ENCODE measurements at places on chromosomes 4 and X. TPM values are rescaled to one million over a fixed set of nuclear protein-coding genes. Genes with fewer than 3 reads are reported as not detected.

GRCh38 chr4:26080870-26081628, 167.0 kb downstream of the SMIM20 start:
- no peak for DNase-seq
- H3K4me1 ChIP-seq: peaks cover 89% of the 10 kb centered on the region
- H3K27me3 ChIP-seq: peaks cover 10% of the 10 kb centered on the region
- H3K4me3 ChIP-seq: peak overlapping the region; percentile 56
- H3K36me3 ChIP-seq: peaks cover 12% of the 10 kb centered on the region
- peak overlapping the region; percentile 90 for H3K27ac ChIP-seq

PTCHD1 gene
- not detected for total RNA-seq

- H3K27ac ChIP-seq: peak overlapping the region; percentile 100
- peaks cover 44% of the 10 kb centered on the region for H3K4me1 ChIP-seq
- H3K36me3 ChIP-seq: peaks cover 8% of the 10 kb centered on the region
- H3K4me3 ChIP-seq: peak overlapping the region; percentile 100
- H3K27me3 ChIP-seq: no peaks in the 10 kb centered on the region
Observed at GRCh38 chrX:153970357-153971123, 1.1 kb downstream of the HCFC1 start.

GRCh38 chr4:104490096-104490769, 4.5 kb downstream of the CXXC4 start:
- no peak overlapping the region for H3K27ac ChIP-seq
- peaks cover 29% of the 10 kb centered on the region for H3K4me1 ChIP-seq
- H3K36me3 ChIP-seq: no peaks in the 10 kb centered on the region
- H3K27me3 ChIP-seq: peaks cover 69% of the 10 kb centered on the region

GRCh38 chrX:93322110-93322509, 351.3 kb downstream of the NAP1L3 start:
- no peaks in the 10 kb centered on the region for H3K27me3 ChIP-seq
- no peak for DNase-seq
- no peaks in the 10 kb centered on the region for H3K36me3 ChIP-seq

TMLHE gene
- total RNA-seq: 19.5 TPM

MID2 gene
- total RNA-seq: 18.9 TPM

- H3K27ac ChIP-seq: no peak overlapping the region
- no peak for DNase-seq
- H3K4me1 ChIP-seq: no peaks in the 10 kb centered on the region
- H3K4me3 ChIP-seq: no peak overlapping the region
- no peaks in the 10 kb centered on the region for H3K27me3 ChIP-seq
Observed at GRCh38 chr4:176676901-176677300, 115.8 kb downstream of the VEGFC start.

DNA sequence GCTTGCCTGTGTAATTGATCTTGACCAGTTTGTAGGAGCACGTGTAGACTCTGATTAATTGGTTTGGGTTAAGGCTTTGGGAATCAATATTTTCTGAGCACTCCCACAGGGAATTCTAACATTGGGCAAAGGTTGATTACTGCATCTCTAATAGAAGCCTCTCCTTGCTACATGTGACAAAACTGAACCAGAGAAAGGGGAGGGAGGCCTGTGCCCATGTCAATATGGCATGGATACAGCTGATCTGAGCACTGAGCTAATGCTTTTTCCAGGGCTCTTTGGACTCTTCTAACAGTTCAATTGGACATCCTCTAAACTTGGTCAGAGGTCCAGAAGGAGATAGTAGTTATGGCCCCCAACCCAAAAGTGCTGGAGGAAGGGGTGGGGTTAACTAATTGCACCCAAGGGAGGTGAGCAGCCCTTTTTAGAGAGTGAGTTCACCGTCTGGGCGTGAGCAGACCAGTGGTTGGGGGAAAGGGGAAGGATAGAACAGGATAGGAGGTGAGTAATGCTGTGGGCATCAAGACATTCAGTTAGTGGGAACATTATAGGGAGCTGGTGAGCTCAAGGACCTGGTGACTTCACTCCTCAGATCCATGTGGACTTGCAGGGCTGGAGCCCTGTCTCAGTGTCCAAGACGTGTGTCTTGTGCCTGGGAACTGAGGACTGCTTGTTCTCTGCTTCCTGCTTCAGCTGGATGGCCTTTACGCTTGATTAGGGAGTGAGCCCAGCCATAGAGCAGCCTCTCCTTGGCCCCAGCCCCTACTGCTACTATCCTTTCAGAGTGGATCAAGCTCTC, 22.8 kb downstream of the MSN start:
- peaks cover 92% of the 10 kb centered on the region for H3K4me1 ChIP-seq
- H3K4me3 ChIP-seq: peak overlapping the region; percentile 14
- no peak for DNase-seq
- H3K27ac ChIP-seq: peak overlapping the region; percentile 82
- peaks cover 8% of the 10 kb centered on the region for H3K36me3 ChIP-seq

ELF4 gene
- total RNA-seq: 37.9 TPM

GRCh38 chrX:53422861-53423306, at the start of gene RIBC1:
TSS of gene RIBC1 (plus strand) at chrX:53422873. CDS start at chrX:53426277, 3,404 bp downstream.
- peak within 1 kb of the TSS; percentile 81 for H3K27ac ChIP-seq
- H3K4me3 ChIP-seq: peak within 1 kb of the TSS; percentile 85
- H3K36me3 ChIP-seq: peaks cover 11% of the 10 kb centered on the region
- peaks cover 39% of the 10 kb centered on the region for H3K4me1 ChIP-seq
- H3K27me3 ChIP-seq: no peaks in the 10 kb centered on the region

DNA sequence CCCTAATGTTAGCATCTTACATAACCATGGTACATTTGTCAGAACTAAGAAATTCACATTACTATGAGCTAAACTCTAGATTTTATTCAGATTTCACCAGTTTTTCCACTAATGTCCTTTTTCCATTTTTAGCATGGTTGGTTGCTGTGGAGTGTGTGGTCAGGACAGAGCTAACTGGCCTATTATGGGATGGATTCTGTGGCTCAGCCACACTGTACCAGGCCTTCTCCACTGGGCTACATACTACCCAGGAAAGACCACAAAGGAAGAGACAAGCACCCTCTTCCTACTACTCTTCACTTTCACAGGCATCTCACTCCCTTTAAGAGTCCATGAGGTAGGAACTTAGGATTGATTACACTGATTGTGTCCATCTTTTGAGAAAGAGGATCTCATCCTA, 67.4 kb downstream of the ZNF827 start:
- no peaks in the 10 kb centered on the region for H3K27me3 ChIP-seq
- H3K4me3 ChIP-seq: no peak overlapping the region
- no peak overlapping the region for H3K27ac ChIP-seq
- no peak for DNase-seq
- H3K36me3 ChIP-seq: peaks cover 2% of the 10 kb centered on the region

- H3K27me3 ChIP-seq: no peaks in the 10 kb centered on the region
- no peak for DNase-seq
- no peak overlapping the region for H3K4me3 ChIP-seq
- no peaks in the 10 kb centered on the region for H3K4me1 ChIP-seq
Observed at GRCh38 chr4:30450474-30450873, 269.7 kb upstream of the PCDH7 start.

DNA sequence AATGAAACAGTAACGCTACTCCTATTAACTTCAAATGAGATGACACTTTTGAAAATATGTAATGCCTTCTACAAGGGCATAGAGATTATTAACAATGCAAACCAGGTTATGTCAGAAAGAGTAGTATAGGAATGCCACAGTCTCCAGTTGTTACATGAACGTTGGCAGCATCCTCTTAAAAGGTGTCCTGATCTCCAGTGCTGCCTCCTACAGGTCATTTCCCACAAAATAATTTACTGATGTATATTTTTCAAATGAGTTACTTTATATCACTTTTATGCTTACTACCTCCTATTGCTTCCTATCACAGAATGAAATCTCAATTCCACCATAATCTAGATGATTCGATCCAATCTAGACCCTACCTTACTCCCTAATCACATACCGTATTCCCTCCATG, 195.2 kb upstream of the EPHA5 start:
- no peaks in the 10 kb centered on the region for H3K4me1 ChIP-seq
- H3K36me3 ChIP-seq: peaks cover 2% of the 10 kb centered on the region
- DNase-seq: no peak
- H3K27me3 ChIP-seq: no peaks in the 10 kb centered on the region
- no peak overlapping the region for H3K27ac ChIP-seq

DNA sequence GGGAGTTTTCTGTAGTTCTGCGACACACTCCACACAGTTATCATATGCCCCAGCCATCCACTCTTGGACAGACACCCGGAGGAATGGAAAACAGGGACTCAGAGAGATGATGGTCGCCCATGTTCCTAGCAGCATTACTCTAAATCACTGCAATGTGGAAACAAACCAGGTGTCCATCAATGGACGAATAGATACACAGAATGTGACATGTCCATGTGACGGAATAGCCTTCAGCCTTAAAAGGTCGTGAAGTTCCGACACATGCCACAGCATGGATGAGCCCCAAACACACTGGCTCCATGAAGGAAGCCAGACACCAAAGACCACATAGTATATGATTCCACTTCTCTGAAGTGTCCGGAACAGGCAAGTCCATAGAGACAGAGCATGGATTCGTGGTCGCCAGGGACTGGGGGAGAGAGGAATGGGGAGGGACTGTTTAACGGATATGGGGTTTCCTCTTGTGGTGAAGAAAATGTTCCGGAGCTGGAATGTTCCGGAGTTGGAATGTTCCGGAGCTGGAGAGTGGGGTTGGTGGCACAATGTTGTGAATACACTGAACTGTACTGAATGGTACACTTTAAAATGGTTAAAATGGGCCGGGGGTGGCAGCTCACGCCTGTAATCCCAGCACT, 28.7 kb upstream of the AFAP1 start:
- no peak for DNase-seq
- H3K4me3 ChIP-seq: peak overlapping the region; percentile 22
- peak overlapping the region; percentile 43 for H3K27ac ChIP-seq
- H3K27me3 ChIP-seq: no peaks in the 10 kb centered on the region

DNA sequence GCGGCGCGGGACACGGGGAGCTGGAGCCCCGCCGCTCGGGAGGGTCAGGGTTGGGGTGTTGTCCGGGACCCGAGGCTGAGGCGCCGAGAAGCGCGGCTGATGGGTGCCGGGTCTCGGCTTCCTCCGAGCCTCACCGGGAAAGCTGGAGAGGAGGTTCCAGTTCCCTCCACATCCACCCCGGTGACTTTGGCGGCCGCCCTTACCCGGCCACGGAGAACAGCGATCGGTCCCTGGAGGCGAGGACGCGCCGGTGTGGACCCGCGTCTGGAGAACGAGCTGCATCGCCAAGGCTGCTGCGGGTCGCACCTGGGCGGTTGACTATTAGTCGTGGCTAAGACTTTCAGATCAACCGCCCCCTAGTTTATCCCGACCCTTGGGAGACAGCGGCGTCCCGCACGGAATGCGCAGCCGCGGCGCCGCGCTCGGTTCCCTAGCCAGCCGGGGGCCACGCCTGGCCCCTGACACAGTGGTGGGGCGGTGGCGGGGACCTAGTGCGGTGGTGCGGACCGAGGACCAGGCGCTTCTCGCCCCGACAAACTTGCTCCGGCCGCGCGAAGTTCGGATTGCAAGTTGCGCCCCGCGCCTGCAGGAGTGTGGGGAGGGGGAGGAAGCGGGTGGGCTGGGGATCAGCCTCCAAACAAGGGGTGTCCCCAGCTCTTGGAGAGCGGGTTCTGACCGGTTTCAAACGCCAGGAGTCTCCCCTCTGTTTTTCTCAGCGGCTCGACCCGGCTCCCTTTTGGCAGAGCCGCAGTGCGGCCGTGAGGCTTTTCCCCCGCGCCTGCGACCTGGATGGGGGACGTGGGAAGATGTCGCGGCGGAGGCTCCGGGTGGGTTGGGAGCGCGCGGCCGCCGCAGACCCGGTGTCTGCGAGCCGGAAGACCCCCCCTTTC, 568 bp downstream of the FHDC1 start:
- H3K4me3 ChIP-seq: peak overlapping the region; percentile 46
- H3K27ac ChIP-seq: no peak overlapping the region
- H3K27me3 ChIP-seq: peaks cover 64% of the 10 kb centered on the region
- peaks cover 23% of the 10 kb centered on the region for H3K4me1 ChIP-seq
- peak; percentile 26 for DNase-seq
- peaks cover 2% of the 10 kb centered on the region for H3K36me3 ChIP-seq

GDPD2 gene
- not detected for total RNA-seq

DNA sequence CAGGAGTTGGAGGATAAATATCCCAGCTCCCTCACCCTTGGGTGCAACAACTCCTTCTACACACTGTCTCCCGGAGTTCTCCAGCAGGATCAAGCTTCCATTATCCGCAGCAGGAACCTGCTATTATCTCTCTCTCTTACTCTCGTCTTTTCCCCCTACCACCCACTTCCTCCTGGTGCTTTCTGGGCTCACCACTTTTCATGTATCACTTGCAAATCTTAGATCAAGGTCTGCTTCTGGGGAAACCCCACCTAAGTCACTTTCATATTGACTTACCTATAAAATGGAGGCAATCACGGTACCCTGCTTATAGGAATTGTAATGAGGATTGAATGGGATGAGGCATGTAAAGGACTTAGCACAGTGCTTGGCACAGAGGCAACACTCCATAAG, 589.5 kb downstream of the BCOR start:
- peaks cover 32% of the 10 kb centered on the region for H3K4me1 ChIP-seq
- DNase-seq: peak; percentile 9
- no peak overlapping the region for H3K4me3 ChIP-seq
- H3K27ac ChIP-seq: no peak overlapping the region
- peaks cover 10% of the 10 kb centered on the region for H3K27me3 ChIP-seq

DNA sequence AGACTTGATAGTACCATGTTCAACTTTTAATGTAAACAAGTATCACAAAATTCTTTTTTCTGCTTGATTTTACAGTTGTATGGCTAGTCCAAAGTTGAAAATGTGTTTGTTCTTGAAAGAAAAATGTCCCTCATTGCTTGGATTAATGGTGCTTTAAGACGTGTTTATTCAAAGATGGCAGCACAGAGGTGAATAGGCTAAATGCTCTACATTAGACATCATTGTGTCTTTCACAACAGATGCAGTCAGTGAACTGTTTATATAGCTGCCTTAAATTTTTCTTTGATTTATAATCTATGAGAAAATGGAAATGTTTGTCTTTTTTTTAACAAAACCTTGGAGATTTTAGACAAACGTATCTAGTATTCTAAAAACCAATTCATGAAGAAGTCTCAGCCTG, 137.3 kb downstream of the BMPR1B start:
- H3K27ac ChIP-seq: no peak overlapping the region
- H3K4me1 ChIP-seq: no peaks in the 10 kb centered on the region
- H3K27me3 ChIP-seq: no peaks in the 10 kb centered on the region
- no peak for DNase-seq
- H3K36me3 ChIP-seq: no peaks in the 10 kb centered on the region
- H3K4me3 ChIP-seq: no peak overlapping the region

DNA sequence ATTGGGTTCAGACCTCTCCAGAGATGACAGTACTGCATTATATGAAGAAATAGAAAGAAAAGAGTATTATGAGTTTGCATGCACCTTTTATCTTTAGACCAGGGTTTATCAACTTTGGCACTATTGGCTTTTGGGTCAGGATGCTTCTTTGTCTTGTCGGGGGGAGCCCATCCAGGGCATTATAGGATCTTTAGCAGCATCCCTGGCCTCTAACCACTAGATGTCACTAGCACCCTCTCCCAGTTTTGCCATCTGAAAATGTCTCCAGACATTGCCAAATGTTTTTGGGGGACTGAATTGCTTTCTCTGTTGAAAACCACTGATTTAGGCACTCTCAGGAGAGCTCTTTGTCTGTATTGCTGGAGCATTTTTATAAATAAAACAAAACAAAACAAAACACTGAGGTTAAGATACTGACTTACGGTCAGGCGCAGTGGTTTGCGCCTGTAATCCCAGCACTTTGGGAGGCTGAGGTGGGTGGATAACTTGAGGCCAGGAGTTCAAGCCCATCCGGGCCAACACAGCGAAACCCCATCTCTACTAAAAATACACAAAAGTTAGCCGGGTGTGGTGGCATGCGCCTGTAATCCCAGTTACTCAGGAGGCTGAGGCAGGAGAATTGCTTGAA, 23.6 kb downstream of the CA5B start:
- H3K4me3 ChIP-seq: peak overlapping the region; percentile 45
- H3K27me3 ChIP-seq: no peaks in the 10 kb centered on the region
- DNase-seq: peak; percentile 36
- H3K27ac ChIP-seq: peak overlapping the region; percentile 88
- H3K36me3 ChIP-seq: no peaks in the 10 kb centered on the region
- H3K4me1 ChIP-seq: peaks cover 36% of the 10 kb centered on the region

GRCh38 chr4:1690698-1691097, 6.6 kb upstream of the FAM53A start:
- H3K27me3 ChIP-seq: no peaks in the 10 kb centered on the region
- H3K36me3 ChIP-seq: peaks cover 31% of the 10 kb centered on the region
- no peak overlapping the region for H3K27ac ChIP-seq

All from activated T-cell treated with anti-CD3 and anti-CD28 coated beads, Interleukin-2, amount 50 U/mL, for 72 hours (primary cell).